ENCODE measurements at places on chromosomes 4 and X.

DNA sequence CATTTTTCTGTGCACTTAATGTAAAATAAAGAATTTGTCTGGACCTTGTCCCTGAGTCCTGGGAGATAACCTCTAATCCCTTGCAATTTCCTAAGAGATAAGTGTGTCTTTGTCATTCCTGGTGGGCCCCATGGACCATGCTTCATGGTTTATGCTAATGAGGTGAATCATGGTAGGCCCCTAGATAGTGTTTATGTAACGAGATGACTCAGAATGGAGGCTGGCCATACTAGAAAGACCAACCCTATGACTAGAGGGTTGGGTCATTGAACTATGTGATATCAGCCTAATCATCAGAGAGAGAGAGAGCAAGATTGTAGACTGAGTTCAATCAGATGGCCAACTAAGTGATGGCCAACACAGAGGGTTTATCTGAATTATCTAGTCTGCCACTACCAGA is 64.2 kb upstream of the NHSL2 start:
- DNase-seq, result no peak

- no peak for DNase-seq
These were observed 35.1 kb downstream of the TEC start for GRCh38 chr4:48234575-48234974.

DNA sequence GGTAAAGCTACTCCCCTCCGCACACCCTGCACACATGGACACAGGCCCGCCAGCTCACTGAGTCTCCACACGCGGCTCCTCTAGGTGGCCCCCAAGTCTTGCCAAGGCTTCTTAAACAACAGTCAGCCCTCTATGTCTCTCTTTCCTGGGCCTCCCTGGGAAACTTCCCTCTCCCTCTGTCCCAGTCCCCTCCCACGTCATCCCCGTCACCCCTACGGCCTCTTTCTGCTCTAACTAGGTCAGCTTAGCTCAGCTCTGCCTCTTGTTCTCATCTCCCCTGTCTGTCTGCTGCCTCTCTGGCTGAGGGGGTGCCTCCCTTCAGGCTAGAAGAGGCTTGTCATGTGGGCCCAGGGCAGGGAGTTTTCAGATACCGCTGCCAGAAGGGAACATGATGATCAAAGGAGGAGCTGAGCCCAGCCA is 38.8 kb downstream of the SEPTIN6 start:
- no peak for DNase-seq

GRCh38 chr4:99390055-99390454 is 37.5 kb upstream of the ADH1C start:
- DNase-seq, result no peak

DNA sequence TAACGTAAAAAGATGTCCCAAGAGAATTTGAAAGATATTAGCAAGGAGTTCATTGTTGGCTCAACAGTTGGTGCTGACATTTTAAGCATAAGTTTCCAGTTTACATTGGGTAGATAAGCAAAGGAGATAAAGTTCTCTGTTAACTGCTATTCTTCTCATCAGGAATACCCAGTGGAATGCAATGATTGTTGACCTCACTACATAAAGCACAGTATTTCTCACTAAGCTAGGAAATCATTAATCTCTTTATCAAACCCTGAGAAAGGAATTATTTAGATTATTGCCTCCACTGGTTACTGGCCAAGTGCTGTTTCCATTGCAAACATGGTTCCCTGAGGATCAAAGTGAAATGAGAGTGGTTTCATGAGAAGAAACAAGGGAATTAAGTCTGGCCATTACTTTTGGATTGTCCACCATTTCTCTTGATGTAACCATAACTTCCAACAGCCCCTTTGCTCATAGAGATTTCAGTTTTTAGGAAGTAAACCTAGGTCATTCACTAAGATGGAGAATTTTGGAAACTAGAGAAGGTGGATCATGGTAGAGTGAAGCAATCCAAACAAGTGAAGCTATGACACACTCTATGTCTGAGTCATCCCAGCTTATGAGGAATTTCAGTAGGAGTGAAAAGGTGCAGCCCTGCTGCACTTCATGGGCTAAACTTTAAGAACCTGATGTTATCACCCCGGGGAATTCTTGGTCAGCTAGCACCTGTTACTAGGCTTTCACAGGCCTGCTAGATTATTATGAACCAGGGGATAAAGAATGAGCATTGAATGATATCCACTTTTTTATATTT is 163.4 kb downstream of the AREG start:
- DNase-seq, result no peak

DNA sequence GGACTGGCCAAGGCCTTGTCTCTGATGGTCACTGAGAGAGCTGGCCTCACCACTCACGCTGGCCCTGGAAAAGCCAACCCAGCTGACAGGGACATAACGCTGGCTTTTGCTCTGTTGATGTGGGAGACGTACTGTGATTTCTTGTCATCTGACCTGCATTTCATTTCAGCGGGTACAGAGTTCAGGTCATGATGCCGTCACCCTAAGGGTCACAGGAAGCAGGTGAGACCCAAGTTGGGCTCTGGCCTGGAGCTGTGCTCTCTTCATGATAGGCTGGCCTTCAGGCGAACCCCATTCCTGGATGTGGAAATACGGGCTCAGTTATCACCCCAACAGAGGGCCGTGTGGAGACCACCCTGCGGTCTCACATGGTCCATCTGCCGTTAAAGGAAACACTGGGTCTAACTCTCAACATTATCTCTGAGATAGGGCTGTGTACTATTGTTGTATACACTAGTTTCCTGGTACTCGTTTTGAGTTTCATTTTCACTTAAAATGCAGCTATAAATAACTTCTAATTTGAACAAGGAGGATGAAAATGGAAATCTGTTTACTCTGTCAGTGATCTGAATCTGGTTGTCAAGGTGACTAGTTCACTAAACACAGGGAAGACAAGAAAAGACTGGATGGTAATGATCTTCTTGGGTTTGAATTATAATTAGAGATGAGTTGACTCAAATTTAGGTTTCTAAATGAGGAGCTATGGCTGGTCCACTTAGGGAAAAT is 89.1 kb downstream of the TBC1D9 start:
- DNase-seq, result no peak

GRCh38 chrX:123675154-123675553 is 57.7 kb downstream of the THOC2 start:
- no peak for DNase-seq

DNA sequence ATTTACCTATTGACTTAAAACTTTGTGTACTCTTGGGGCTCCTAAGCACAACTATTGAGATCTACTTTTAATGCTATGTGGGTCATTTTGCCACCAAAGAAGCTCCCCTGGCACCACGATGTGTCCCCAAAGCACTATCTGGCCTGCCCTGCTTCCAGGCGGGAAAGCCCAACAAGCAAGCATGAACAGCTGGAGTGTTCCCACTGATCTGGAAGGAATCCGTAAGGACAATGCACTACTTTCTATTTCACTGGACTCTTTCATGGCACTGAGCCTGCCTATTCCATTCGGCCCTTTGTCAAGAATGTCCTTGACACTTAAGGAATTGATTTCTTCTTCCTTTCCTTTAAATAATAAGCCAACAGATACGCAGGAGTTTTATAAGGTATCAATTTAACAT is 38.8 kb downstream of the GRIA3 start:
- peak; percentile 54 for DNase-seq

- DNase-seq, result no peak
These were observed 128.4 kb downstream of the KLHL34 start for GRCh38 chrX:21529771-21530170.

- no peak for DNase-seq
These were observed 722.5 kb upstream of the PRKX start for GRCh38 chrX:4435905-4436304.

GRCh38 chr4:184968366-184968765 is 49.9 kb upstream of the HELT start:
- no peak for DNase-seq

DNA sequence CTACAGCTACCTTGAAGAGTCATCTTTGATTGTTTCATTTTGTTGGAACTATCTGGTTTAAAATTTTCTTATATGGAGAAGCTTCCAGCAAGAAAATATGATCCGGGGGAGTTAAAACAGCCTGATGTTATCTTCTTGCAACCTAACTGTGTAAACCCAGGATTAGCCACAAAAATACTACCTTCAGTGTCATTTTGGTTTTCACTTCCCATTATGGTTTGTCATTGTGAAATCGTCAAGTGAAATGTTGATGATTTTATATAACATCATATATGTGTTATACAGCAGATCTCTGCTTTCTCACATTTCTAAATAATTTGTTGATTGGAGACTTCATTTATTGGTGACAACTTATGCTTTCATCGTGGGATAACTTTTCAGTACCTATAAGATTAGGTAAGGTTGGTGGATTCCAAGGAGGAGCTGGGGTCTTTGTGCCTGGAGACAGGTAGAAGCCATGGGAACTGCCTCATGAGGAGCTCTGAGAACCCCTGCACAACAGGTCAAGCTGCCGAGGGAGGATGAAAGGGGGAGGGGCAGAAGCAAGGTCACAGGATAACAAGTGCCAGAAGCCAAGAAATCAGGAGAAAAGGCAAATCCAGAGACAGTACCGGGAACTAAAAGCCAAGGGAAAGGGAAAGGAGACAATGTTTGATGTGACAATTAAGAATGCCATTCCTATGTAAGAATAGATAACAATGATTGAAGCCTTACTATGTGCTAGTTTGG is 7.2 kb downstream of the ARHGAP24 start:
- DNase-seq, result no peak

DNA sequence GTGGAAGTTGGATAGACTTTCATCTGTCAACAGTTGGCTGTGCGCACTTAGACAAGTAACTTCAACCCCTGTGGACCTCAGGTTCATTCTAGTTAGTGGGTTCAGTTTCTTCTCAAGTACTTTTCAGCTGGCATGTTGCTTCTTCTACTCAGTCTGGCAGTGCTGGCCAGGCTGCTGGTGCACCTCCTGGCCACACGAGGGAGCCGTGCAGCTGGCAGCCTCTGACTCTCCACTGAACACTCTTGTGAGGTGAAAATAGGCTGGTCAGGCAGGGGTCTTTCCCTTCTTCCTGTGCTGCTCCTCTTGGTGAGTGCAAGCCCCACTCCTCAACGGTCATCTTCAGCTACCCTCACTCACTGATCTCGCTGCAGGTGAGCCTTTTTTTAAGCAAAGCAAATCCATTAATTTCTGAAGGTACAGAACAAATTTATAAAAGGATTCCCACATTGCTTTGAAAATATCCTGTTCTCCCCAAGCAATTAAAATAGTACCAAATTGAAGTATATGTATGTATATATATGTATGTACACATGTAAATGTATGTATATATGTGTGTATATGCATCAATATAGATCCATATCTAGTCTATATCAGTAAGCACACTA is 30.6 kb downstream of the LONRF3 start:
- DNase-seq, result peak; percentile 19

DNA sequence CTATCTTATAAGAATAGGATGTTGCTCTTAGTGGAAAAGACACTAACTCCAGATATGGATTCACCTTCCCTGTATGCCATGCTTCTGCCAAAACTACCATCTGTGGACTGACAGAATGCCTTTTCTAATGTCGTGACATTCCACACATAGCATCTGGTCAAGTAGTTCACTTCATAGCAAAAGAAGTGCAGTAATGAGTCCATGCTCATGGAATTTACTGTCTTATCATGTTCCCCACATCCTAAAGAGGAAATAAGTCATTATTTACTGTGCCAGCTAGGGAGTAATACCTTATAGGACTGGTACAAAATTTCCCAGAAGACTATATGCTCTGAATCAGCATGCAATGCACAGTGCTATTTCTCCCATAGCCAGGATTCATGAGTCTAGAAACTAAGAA is 562.4 kb downstream of the TLL1 start:
- DNase-seq, result no peak

- peak; percentile 12 for DNase-seq
These were observed 192.2 kb downstream of the FGF13 start for GRCh38 chrX:138519296-138519695.

- no peak for DNase-seq
These were observed 21.6 kb downstream of the GK start for GRCh38 chrX:30674799-30675198.

- DNase-seq, result no peak
These were observed 129.4 kb upstream of the TENM3 start for GRCh38 chr4:182113779-182114178.

DNA sequence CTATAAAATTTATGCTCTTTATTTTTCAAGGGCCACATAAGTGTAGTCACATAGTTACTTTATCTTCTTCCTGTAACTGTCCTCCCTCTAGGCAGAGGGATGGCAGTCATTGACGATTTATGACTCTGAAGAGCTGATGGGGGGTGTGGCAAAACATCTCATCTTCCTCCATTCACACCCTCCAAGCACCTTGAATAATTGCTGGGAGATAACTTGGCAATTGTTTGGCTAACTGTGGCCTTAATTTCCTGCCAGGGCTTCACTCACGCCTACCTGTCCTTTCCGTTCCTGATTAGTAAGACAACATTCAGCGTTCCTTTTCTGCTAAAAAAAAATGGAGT is 329.2 kb downstream of the ARHGAP10 start:
- no peak for DNase-seq

DNA sequence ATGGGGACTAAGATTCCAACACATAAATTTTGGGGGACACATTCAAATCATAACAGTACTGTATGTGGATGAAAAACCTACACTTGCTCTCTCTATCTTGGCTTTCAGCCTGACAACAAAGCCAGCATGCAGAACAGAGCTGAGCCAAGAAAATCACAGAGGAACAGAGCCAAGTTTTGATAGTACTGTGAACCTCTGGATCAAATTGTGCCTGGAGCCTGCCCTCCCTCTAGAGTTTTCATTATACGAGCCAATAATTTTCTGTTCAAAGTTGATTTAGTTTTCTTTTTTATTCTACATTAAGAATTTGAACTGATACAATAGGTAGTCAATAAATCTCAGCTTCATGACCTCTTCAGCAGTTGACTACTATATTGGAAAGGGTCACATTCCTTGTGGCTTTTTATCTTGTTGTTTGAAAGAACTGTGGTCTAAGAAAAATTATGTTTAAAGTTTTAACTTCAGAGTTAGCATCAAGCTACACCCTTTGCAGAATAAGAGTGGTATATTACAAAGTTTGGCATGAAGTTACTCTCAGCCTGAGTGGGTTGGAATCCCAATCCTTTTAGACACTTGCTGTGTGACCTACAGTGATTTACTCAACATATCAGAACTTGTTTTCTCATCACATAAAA is 31.1 kb downstream of the GRID2 start:
- peak; percentile 49 for DNase-seq

DNA sequence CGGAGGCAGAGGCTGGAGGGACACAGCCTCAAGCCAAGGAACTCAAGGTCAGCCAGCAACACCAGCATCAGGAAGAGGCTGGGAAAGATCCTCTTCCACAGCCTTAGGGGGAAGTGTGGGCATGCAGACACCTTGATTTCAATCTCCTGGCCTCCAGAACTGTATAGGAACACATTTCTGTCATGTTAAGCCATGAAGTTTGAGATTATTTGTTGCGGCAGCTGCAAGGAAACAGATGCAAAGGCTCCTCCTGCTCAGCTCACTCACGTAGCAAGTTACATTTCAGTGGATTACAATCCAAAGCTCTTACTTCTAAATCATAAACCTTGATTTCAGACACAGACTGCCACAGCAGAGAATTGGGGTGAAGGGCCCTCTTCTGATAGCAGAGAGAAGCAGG is 68.6 kb upstream of the C4orf50 start:
- no peak for DNase-seq

DNA sequence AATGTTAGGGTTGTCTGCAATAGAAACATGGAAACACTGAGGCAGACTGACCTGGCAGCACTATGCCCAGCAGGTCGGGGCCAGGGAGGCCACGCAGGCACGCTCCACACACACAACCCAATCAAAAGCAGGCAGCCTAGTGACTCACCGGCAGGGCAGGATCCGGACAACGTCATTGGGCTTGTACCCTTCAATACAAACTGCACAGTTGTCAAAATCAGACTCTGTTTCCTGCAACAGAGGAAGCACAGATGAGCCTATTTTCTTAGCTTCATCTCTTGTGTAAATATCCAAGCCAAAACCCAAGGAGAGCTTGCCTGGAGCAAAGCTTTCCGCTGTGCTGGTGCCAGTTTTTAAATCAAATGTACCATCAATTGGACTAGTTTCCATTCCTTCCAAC is 185.8 kb downstream of the RNF150 start:
- DNase-seq, result peak; percentile 25

Data from pons (tissue), 1 donor.